T-helper 22 cell (primary cell): ENCODE measurements at places on chromosomes 2 and 18.

- DNase-seq, result no peak
Observed at GRCh38 chr2:14569294-14569693, 63.2 kb upstream of the LRATD1 start.

GRCh38 chr2:27762951-27763906 is 8.3 kb upstream of the MRPL33 start:
- no peak for DNase-seq

GRCh38 chr2:238643400-238643907 is 204.4 kb upstream of the TWIST2 start:
- DNase-seq, result no peak

- DNase-seq, result no peak
Observed at GRCh38 chr2:10309286-10309685, 6.6 kb downstream of the HPCAL1 start.

GRCh38 chr2:24412812-24413211 is 52.5 kb upstream of the ITSN2 start:
- no peak for DNase-seq

DNA sequence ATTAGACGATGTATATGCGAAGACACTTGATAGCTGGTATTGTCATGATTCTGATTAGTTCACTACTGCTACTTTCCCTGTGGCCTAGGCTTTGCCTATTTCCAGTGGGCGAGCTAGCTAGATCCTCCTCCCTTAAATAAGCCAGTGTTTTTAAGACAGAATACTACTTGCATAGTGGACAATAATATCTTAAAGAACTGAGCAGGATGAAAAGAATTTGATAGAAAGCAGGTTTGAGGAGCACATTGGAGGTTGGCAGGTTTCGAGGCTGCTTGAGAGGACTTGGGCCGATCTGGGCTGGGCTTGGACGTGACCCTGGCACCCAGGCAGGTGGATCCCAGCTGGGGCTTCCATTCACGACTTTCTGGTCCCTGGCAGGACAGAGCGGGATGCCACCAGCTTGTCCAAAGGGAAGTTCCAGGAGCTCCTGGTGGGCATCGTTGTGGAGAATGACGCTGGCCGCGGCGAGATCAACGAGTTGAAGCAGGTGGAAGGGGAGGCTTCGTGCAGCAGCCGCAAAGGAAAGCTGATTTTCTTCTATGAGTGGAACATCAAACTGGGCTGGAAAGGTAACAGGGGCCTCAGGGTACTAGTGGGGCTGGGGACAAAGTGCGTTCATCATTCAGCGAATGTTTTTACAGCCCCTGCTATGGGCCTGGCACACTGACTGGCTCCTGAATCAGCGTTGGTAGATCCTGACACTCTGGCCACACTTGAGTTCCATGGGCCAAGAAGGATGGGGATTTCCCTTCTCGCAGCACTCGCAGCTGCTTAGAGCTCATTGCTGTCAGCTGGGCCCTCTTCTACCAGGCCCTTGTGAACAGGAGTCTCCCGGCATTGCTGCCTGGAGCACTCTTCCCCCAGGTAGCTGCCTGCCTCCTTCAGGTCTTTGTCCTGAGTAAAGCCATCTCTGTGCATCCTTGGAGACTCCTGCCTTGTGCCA is 16.9 kb downstream of the C2orf74 start:
- no peak for DNase-seq

GRCh38 chr2:1744446-1745170 is at the start of gene PXDN:
Gene PXDN, minus strand, starts transcription at chr2:1744515. Its CDS starts 60 bp downstream, at chr2:1744455.
- DNase-seq, result no peak

DNA sequence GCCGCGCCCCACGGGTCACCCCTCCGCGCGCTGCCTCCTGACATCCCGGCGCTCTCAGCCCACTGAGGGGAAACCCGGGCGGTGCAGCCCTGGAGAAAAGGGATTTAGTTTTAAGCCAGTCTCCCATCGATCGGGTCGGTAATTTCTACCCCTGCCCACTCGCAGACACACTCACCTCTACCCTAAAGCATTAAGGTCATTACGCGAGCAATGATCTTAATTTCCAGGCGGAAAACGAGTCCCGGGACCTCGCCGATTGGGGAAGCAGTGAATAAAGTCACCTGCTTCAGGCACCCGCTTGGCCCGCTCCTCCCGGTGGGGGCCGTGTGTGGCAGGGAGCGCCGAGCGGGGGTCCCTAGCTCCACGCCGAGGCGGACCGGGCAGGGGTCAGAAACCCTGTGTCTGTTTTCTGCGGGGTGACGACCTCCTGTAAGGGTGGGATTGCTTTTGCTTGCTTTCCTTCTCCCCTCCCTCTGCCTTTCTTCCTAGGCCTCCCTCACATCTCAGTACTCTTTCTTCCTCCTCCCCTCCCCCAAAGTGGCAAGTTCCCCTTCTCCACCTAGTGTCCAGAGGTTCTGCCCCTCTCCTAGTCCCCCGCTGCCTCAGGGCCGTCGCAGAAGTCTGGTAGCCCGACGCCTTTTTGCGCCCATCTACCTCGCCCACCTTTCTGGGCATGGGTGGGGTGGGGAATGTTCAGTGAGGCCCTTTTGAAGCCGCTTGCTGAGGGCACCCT is 142.6 kb downstream of the MEIS1 start:
- no peak for DNase-seq

GRCh38 chr18:13680612-13681011 is 45.7 kb downstream of the FAM210A start:
- DNase-seq, result no peak

GRCh38 chr18:53991202-53991601 is 233.3 kb downstream of the MBD2 start:
- no peak for DNase-seq

- DNase-seq, result no peak
Observed at GRCh38 chr18:9283791-9284190, 50.8 kb upstream of the TWSG1 start.

GRCh38 chr18:22211657-22212056 is 42.3 kb downstream of the GATA6 start:
- no peak for DNase-seq

DNA sequence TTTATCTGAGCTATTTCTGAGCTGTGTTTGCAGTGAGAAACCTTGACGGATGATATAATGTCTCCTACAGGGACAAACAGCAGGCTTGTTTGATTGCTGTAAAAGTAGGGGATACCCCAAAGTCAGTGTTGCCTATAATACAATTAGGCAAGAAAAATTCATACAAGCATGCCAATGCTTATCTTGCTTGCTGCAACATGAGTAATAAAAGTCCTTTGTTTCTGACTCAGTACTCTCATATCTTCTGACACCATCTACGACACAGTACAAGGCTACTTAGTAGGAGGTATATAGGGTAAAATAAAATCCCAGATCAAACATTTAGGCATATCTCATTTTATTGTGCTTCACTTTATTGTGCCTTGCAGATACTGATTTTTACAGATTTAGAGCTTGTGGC is 33.0 kb downstream of the ERBB4 start:
- DNase-seq, result no peak

DNA sequence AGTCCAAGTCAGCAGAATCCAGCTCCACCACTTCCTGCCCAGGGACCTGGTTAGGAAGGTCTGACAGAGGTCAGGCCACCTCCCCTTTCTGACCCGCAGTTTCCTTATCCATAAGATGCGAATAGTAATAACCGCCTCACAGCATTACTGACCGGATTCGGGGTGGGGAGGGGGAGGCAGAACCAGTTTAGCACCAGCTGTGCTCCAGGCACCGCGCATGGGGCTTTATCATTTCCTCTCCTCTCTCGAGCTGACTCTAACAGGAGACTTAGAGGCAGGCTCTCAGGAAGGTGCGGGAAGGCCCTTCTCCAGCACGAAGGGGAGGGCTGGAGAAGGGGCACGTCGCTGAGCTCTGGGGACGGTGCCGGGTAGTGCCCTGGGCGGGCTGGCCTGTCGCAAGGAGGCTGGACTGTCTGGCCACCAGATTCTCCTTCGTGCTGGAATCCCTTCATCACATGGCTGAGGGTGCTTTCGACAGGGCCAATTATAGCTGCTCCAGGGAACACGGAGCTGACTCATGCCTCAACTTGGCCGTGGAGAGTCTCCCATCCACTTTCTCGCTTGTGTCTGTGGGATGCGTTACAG is 5.7 kb downstream of the EHD3 start:
- DNase-seq, result no peak

DNA sequence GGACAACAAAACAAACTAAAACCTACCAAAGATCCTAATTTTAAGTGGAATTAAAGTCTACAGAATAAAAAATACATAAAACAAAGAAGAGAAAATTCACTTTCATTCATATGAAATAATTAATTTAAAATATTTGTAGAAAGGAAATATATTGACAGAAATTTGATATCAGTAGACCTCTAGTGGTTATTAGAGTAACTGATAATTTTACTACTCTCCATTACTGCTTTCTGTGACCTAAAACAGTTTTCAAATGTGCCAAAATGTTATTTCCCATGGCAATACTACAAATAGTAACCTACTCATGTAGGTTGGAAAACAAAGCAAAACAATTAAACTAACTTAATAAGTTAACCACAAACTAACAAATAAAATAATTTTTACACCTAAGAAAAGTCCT is 147.1 kb downstream of the NOL4 start:
- DNase-seq, result no peak

DNA sequence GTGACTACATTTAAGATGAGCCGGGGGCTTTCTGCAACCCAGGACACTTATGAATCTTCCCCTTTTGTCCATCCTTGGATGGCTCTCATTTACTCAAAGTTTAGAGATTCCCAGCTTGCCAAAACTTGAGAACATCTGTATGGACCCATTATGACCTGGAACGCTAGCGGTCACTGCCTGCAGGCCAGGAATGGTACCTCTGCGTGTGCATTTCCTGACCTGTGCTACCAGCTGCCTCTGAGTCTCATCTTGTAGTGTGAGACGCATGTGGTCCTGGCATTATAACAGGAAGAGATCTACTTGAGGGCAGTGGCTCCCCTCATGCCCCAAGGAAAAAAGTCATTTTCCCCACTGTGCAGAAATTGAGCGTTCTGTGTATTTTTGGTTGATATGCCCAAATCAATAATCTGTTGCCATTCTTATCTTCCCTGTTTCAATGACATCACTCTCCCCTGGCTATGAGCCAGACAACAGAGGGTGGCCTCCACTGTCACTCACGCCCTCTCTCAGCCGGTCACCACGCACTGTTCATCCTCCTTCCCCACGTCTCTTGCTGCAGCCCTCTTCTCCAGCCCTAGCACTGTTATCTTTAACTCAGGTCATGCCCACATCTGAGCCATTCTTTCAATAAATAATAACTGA is 28.5 kb upstream of the NPAS2 start:
- DNase-seq, result no peak

- DNase-seq, result no peak
Observed at GRCh38 chr18:12236934-12237832, 17.0 kb upstream of the CIDEA start.

- no peak for DNase-seq
Observed at GRCh38 chr2:184558713-184559464, 39.4 kb upstream of the ZNF804A start.

- no peak for DNase-seq
Observed at GRCh38 chr2:168210895-168211570, 36.4 kb downstream of the STK39 start.

DNA sequence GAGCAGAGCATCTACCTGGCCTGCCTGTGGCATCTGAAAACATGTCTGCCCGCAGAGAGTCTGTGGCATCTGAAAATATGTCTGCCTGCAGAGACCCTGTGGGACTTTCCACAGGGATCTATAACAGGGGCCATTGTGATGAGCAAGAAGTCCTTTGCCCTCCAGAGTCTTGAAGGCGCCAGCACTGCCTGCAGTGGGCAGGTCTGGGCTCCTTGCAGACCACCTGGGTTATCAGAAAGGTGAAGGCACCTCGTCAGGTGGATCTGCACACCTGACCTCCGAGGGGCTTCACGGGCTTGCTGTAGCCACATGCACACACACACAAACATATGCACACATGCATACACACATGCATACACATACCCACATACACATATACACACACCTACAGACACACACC is 189.5 kb upstream of the HDAC4 start:
- no peak for DNase-seq

DNA sequence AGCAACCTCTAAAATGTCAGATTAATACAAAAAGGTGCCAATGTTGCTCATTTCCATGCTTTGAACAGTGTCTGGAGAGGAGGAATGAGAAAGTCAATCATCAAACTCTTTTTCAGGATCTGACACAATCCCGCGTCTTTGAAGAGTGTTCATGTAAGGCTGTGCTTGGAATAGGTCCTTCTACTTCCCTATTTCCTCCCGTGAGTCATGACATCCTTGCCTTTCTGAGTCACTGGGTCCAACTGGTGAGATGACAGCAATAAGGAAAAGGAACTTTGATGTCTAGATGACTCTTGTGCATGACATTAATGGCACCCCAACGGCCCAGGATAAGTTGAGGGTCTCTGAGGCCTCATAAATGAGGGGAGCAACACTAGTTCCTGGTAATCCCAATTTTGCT is 109.0 kb upstream of the CELF4 start:
- DNase-seq, result no peak

DNA sequence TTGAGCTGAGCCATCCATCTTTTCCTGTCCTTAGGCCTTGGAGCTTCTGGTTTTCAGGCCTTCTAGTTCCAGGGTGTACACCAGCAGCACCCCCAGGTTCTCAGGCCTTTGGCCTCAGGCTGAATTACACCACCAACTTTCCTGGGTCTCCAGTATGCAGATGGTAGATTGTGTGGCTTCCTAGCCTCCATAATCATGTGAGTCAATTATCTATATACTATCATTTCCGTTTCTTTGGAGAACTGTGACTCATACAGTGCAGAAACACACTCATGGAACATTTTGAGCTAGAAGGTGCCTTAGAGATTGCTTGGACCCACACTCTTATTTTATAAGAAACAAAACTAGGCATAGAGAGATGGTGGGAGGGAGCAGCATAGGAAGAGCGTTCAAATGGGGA is 167.4 kb downstream of the NCK2 start:
- no peak for DNase-seq

DNA sequence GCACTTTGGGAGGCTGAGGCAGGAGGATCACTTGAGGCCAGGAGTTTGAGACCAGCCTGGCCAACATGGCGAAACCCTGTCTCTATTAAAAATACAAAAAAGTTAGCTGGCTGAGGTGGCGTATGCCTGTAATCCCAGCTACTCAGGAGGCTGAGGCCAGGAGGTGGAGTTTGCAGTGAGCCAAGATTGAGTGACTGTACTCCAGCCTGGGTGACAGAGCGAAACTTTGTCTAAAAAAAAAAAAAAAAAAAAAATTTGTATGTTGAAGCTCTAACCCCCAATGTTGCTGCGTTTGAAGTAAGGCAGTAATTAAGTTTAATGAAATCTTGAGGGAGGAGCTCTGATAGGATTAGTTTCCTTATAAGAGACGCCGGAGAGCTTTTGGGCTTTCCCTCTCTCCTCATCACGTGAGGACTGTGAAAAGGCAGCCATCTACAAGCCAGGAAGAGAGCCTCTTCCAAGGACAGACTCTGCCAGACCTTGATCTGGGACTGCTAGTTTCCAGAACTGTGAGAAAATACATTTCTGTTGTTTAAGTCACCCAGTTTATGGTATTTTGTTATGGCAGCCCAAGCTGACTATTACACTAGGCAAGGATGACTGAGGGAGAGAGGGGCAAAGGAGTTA is 11.5 kb upstream of the PNPT1 start:
- DNase-seq, result no peak
